Stimulated activated CD4-positive, alpha-beta T cell treated with anti-CD3 and anti-CD28 coated beads, Interleukin-15, amount 100 ng/mL, for 1 hour (primary cell): ENCODE measurements at places on chromosomes 6 and 20.

DNA sequence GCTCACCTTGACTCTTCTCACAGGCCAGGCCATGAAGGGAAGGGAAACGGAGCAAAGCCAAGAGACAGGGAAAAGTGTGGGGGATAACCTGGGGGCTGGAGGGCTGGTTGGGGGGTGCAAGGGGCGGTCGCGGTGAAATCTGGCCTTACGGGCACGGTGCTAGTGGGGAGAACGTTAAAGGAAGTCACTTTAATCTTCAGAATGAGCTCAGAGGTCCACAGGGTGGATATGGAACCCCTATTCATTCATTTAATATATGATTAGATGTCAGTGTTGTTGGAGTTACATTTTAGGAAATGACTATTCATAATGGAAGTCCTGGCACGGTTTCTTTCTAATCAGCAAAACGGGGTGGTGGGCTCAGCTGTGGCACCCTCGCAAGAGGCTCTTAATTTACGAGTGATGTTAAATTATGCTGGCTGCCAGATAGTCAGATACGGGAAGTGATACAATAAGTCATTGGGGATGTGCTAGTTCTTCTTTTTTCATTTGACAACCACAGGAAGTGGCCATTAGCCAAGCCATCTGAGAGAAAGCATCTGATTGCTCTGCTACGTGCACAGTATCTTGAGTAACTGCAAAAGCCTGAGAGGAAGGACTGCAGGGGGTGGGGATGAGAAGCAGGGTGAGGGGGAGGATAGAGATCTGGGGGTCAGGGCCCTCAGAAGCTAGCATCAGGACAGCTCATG, 253.0 kb downstream of the QKI start:
- DNase-seq: no peak

DNA sequence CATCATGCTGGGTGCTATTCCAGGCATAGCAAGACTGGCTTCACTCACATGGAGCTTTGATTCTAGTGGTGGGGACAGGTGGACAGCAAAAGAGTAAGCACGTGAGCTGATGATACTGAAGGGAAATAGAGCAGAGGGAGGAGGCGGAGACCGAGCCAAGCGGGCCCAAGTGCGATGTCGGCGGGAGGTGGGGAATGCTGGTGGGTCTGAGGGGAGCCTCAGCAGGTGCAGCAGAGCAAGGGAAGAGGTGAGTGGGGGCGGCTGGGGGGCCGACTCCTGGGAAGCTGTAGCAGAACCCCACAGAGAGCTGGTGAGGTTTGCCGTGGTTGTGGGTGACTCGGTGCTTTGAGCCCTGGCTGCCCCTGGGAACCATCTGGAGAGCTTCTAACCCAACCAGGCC, 10.2 kb downstream of the RTEL1 start:
- DNase-seq: no peak

GRCh38 chr6:6332811-6333244, 12.4 kb upstream of the F13A1 start:
- DNase-seq: no peak

DNA sequence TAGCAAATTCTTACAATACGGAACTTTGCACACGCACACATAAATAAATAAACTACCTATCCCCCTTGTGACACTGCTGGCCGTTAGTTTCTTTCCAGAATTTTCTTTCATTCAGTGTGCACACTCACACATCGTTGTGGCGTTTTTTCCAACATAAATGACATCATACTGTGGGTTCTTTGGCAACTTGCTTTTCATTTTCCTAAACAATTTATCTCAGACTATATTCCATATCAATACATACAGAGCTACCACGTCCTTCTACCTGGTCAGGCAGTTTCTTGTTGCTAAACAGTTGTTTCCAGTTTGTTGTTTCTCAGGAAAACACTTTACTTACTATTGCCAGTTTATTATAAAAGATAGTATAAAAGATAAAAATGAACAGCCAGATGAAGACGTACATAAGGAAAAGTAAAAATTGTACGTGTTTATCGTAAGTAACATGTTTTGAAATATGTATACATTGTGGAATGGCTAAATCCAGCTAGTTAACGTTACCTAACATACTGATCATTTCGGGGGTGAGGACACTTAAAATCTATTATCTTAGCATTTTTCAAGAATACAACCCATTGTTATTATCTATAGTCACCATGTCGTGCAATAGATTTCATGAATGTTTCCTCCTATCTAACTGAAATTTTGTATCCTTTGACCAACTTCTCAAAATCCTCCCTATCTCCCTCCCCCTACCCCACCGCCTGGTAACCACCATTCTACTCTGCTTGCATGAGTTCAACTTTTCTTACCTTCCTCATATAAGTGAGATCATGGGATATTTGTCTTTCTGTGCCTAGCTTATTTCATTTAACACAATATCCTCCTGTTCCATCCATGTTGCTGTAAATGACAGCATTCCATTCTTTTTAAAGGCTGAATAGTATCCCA, 1.2 kb upstream of the TP53RK start:
- DNase-seq: no peak

- no peak for DNase-seq
Observed at GRCh38 chr6:45590696-45591184, 213.0 kb upstream of the SUPT3H start.

- DNase-seq: no peak
Observed at GRCh38 chr20:34246126-34246626, 5.0 kb downstream of the ASIP start.
